Esophagus mucosa (tissue), 1 donor: ENCODE measurements at places on chromosomes 4 and X.

- no peak for ATAC-seq
Observed at GRCh38 chr4:177427192-177427591, 15.0 kb downstream of the AGA start.

GRCh38 chr4:183905593-183906488, 734 bp downstream of the STOX2 start:
- ATAC-seq, result peak; percentile 54

DNA sequence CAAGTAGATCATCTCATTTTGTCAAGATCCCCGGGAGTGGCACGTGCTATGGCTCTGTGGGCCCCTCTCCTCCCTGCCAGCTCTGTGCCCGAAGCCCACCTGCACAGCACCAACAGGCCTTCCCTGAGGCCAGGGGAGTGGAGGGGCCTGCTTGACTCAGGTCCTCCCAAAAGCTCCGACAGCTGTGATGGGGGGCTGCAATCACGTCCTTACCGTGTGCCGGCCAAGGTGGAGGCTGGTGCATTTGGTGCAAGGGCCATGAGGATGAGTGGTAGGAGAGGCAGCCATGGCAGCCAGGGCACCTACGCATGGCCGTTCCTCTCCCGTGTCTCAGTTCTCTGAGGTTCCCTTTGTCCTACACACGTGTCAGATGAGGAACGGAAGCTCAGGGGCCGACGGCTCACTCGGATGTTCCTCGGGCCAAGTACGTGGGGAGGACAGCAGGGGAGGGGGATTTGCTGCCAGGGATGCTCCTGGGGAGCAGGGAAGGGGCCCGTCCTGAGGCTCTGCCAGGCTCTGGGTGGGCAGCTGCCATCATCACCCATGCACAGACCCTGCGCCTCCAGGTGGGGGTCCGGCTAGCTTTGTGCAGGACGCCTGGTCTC, 95.8 kb downstream of the HMX1 start:
- no peak for ATAC-seq

DNA sequence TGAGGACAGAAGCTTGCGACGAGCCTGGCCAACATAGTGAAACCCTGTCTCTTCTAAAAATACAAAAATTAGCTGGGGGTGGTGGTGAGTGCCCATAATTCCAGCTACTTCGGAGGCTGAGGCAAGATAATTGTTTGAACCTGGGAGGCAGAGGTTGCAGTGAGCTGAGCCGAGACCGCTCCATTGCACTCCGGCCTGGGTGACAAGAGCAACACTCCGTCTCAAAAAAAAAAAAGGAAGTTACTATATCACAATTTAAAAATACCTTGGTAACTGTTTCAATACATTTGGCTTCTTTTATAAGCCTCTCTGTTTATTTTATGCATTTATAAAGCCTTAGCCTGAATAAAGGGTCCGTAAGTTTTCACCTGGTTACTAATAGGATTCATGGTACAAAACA, 46.6 kb upstream of the CHRNA9 start:
- no peak for ATAC-seq

GRCh38 chr4:93394545-93395081, 433.9 kb upstream of the ATOH1 start:
- no peak for ATAC-seq

DNA sequence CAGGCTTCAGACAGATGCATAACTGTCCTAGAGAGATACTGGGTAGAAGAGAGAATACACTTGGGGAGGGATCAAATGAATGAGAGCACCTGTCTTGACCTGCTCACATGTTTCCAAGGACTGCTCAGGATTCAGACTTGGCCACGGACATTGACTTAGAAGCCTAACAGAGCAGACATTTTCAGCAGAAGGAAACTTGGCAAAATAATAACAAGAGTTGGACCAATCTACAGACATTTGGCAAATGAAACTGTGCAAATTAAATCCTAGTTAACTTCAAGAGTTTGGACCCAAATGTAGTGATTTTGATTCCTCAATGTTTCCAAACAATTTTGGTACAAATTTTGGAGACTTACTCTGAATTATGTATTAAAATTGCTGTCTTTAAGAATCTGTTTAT, 223.9 kb downstream of the CAMK2D start:
- no peak for ATAC-seq

DNA sequence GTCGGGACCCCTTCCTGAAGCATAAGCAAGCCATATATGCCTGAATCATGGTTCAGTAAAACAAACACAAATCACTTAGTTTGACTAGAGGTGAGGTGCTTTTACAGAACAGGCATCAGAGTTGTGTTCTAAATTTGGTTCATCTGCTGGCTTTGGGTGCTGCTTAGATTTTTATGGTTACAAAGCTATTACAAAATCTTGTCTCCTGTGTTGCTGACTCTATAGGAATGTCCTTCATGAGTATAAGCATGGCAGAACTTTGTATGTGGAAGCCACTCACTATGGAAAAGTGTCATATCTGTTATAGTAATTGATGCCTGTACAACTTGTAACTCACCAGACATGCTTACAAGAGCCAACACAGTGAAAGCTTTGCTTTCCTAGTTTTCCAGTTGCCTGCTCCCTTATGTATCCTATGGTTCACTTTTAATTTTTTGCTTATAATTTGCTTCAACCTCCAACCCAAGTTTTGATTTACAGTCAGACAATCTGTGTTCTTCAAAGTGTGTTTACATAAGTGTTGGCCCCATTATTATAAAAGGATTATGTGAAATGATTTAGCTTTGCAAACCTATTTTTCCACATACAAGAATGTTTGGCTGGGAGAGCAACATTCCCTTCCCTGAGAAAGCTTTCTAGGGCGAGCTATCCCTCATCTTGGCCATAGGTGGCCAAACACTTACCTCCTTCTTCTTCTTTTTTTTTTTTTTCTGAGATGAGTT, 30.0 kb upstream of the CYP2U1 start:
- ATAC-seq, result no peak

DNA sequence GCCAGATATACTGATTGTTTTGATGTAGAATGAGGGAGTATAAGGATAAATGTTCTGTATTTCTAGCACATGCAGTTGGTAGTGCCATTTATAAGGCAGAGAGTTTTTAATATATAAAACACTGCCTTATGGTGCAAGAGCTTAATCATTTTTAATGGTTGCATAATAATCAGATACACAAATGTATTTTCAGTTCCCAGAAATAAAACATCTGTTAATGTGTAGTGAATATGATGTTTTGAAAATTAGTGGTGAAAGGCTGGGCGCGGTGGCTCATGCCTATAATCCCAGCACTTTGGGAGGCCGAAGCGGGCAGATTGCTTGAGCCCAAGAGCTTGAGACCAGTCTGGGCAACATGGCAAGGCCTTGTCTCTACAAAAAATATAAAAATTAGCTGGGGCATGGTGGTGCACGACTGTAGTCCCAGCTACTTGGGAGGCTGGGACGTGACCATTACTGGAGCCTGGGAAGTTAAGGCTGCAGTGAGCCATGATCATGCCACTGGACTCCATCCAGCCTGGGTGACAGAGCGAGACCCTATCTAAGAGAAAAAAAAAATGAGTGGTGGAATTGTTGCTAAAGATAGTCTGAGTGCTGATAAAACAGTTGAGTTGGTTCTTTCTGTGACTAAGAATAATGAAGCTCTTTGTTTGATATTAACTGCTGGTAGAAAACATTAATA, 29.3 kb downstream of the CLCN3 start:
- no peak for ATAC-seq

- no peak for ATAC-seq
Observed at GRCh38 chr4:16158504-16158852, 67.8 kb downstream of the TAPT1 start.

DNA sequence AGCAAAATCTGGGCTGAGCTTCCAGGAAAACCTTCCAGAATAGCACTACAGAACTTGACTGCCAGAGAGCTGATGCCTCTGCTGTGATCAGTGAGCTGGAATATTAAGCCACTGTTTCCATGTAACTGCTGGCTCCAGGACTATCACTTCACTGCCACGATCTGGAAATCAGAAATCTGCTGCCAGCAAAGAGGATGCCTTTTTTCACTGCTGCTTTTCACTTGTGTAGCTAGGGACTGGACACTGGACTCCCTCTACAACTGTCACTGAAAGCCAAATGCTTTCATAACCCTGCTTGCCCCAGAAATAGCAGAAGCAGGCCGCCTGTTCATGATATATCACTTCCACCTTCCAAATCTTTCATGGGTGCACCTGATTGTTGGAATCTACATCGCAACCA, 9.4 kb upstream of the AP1S2 start:
- no peak for ATAC-seq

GRCh38 chr4:146343776-146344175, 129.4 kb downstream of the REELD1 start:
- no peak for ATAC-seq

DNA sequence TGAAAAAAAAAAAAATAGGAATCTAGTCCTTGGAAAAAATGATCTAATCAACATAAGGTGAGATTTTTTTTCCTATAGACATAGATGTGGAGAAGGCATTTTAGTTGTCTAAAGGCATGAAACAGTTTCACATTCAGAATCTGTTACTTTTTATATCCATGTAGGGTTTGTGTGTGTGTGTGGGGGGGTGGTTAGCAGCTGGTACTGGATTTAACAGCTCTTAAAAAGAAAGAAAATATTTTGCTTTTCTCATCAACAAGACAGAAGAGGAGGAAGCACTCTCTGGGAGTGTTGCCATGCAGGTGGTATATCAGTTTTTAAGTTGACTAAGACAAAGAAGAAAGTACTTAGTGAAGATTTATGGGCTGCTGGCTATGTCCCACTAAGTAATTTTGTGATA, 122.3 kb downstream of the VCX3B start:
- ATAC-seq, result no peak

DNA sequence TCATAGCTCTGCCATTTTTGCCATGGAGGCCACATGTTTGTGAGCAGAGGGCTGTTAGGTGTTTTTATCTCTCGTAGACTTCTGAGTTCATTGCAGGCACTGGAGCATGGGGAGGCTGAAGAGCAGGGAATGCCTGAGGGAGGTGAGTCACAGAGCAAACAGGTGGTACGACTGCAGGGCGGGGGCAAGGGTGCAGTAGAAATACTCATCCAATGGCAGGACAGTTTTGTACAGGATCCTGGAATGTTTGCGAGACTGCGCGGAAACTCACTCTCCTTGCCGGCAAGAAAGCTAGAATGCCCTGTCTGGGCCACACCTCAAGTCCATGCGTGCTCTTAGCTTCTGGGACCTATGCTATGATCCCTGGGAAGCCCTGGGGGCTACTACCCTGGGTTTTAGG, 20.0 kb upstream of the VCX2 start:
- peak; percentile 98 for ATAC-seq

- peak; percentile 75 for ATAC-seq
Observed at GRCh38 chr4:87895964-87896621, 63.3 kb downstream of the MEPE start.
